Left renal cortex interstitium (tissue), 4 donors: ENCODE measurements at places on chromosomes 11 and 22. TPM values are rescaled to one million over a fixed set of nuclear protein-coding genes. Genes with fewer than 3 reads are reported as not detected.
A peak's percentile ranks its signal among the peaks of the same experiment; 100 is the strongest.

- DNase-seq, result no peak
Measured at GRCh38 chr11:34308049-34308912, 49.5 kb downstream of the ABTB2 start.

- no peak for DNase-seq
Measured at GRCh38 chr11:22749536-22749935, 80.1 kb downstream of the SVIP start.

DNA sequence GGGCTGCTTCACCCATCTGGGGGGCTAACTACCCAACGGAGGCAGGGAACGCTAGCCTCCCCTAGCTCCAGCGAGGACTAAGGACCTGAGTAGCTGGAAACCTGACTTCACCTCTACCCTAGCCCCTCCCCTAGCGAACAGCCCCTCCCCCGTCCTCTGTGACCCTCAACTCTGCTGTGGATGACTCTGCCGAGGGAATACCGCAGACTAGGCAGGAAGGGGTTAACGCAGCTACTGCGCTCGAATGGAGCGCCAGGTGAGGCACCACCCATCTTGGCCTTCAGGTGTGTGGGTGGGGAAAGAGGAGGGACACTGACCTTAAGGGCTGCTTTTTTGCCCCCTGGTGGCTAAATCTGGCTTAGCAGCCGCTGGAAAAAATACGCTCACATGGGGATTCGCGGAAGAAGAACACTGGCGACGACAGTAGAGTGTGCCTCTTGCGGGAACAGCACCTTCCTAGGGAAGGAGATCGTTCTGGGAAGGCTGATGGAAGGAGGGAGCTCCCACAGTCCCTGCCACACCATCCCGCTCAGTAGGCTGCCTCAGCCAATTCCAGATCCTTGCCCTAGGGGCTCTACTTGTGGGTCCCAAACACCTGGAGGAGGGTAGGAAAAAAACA is 4.5 kb upstream of the BCL9L start:
- DNase-seq, result no peak

- no peak for DNase-seq
Measured at GRCh38 chr11:131888230-131888855, 517.9 kb downstream of the NTM start.

- peak; percentile 33 for DNase-seq
Measured at GRCh38 chr11:99069856-99070444, 49.2 kb downstream of the CNTN5 start.

DNA sequence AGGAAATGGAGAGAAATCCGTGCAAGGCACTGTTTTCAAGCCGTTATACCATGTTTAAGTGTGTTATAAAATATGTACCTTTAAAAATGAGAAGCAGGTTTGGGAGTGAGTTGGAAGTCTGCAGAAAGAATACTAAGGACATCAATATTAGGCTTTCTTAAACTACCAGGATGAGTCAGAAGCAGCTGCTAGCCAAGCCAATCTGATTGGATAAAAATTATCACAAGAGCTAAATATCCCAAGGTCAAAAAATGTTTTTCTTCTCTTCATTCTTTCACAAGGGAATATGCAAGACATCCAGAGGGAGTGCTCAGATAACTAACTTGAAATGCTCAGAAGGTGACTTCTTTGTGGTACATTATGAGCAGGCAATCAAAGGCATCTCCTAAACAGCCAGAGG is 19.3 kb upstream of the CKAP5 start:
- no peak for DNase-seq

DNA sequence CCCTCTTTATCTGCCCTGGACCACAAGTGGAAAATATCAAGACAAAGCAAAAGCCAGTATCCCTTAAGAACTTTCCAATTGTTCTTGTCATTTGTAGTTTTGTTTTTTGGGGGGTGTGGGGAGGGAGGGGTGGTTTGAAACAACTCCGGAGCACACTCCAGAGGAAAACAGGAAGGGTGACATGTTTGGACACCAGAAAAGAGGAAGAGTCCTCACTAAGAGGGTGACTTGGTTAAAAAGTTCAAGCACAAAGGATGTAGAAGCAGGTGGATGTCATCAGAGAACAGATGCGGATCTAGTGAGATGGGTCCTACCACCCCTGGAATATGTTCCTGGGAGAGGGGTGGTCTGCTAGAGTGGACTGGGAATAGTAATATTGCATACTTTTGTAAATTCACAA is 25.8 kb downstream of the ADAMTS8 start:
- DNase-seq, result no peak

DNA sequence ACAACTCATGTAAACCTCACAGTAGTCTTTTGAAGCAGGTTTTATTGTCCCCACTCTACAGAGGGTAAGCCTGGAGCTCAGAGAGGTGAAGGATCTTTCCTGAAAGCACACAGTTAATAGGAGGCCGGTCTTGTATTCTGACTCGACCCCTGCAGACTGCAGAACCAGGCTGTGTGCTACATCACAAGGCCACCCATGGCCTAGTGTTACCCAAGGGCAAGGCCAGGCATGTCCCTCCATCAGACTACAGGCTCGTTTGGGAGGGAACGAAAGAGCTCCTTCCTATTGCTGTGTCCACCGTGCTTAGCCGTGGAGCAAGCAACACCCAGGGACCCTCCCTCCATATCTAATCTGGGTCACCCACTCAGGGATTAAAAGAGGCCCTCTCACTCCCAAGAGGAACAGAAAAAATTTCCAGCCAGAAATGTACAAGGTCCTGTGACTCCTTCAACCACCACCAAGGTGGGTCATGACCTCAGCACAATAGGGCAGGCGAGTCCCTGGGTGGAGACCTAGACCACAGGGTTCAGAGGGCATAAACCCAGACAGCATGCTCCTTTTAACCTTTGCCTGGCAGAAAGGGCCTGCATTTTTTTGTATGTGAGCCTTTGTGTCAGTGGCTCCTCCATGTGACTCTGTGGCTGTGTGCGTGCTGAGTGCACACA is 6.3 kb upstream of the SMIM35 start:
- DNase-seq, result no peak

GRCh38 chr11:18310800-18311340 is 11.1 kb downstream of the HPS5 start:
- no peak for DNase-seq

- no peak for DNase-seq
Measured at GRCh38 chr11:7347611-7348431, 96.1 kb downstream of the SYT9 start.

- no peak for DNase-seq
Measured at GRCh38 chr11:66112601-66113499, 42.8 kb downstream of the PACS1 start.

- DNase-seq, result no peak
Measured at GRCh38 chr11:60764879-60765278, 8.2 kb downstream of the MS4A15 start.

DNA sequence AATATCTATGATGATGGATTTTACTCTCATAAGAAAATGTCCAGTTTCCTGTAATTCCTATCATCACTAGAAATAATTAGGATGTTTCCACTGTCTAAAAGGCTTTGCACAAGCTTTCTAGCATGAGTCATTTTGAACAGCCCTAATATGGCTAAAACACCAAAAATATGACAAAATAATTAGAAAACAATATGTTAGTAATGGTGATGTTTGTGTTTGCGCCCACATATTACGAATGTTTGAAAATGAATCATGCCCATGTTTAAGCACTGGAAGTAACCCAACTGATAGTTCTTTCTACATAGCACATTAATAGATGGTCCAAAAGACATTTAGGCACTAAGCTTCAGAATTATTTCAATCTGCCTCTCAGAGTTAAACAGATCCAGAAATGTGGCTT is 96.0 kb downstream of the TRPC6 start:
- DNase-seq, result no peak

DNA sequence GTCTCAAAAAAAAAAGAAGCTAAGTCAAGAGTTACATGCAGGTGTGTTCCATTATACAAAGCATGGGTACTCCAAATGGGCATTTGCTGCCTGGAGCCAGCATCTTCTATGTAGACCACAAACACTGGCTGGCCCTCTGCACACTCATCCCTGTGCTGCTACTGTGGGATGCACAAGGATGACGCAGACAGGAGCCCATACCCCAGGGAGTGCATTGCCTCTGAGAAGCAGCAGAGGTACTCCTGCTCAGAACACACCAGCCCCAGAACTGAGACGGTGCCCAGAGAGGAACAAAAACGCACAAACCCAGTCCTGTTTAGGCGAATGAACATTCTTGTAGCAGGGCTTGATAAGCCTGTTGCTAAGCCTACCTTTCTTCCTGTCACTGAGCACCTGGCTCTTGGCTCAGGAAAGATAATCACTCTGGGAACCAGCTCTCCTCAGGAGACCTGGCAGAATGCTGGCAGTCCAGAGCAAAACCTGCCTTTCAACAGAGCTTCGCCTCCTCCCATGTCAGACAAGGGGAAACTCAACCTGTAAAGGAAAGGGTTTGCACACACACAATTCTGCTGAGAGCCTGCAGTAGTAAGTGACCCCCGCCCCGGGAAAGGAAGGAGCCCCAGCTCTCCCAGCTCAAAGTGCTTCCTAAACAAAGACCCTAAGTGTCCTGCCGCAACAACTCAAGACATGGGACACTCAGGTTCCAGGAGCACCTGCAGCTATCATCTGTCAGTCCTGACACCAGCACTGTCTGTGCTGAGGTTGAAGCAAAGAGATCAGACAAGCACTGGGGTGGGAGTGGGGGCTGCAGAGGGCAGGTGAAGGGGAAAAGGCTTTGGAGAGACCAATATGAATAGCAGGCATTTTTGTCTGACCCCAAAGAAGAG is 145.7 kb downstream of the TENM4 start:
- DNase-seq, result peak; percentile 23

DNA sequence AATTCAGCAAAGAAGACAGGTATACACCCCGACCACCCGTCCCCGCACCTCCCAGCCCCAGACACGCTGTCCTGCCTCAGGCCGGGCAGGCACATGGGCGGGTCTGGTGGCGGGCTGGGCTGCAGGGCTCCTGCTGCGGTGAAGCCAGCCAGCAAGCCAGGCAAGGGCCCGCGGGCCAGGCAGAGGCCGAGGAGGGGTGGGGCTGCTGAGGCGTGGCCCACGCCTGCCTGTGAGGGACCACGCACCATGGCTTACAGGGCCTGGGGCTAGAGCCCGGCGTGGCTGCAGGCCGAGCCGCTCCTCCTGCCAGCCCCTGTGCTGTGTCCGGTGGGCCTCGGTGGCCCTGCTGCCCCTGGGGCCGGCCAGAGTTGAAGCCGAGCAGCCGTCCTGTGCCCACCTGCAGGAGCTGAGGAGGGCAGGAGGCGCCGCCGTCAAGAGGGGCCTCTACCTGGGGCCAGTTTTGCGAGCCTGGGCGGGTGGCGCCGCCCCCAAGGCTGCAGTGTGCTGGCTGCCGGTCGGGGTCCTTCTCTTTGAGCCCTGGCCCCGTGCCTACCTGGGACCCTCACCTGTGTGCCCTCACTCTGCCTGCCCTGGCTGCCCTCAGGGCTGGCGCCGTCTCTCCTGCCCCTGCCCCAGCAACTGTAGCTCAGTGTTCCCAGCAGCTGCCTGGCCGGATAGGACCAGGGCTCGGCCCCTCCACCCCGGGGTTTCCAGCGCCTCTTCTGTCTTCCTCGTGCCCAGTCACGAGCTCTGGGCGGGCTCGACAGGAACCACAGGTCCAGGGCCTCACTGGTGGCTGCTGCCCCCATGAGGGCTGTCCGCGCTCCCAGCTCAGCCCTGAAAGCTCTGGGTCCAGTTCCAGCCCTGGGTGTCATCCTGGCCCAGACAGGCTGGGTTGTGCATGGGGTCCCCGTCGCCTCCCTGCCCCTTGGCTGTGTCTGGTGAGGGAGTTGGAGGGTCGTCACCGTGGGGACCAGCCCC is 38.4 kb downstream of the MOB2 start:
- DNase-seq, result no peak

DNA sequence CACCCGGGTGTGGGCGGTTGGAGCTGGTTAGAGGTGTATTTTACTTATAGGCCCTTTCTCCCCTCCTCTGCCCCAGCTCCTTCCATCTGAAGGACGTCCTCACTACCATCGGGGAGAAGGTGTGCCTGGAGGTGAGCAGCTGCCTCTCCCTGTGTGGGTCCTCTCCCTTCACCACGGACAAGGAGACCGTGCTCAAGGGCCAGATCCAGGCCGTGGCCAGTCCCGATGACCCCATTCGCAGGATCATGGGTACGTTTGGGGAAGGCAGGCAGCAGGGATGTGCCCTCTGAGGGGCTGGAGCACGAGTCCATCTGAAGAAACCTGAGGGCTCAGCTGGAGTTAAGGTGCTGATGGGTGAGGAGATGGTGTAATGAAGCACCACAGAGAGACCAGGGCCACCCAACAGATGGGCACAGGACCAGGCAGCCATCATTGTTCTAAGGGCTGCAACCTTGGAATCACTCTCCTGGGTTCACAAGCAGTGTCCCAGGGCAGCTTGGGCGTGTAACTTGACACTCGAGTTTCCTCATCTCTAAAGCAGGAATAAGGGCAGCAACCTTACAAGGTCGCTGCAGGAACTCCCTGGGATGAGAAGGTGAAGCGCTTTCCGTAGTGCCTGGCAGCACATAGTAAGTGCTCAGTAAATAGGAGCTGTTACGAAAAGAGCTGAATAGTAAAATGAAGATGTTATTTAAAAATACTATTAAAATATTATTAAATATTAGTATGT is 29.4 kb downstream of the TCP11L1 start:
- no peak for DNase-seq

GRCh38 chr11:17568944-17569343 is 21.9 kb downstream of the OTOG start:
- no peak for DNase-seq

DNA sequence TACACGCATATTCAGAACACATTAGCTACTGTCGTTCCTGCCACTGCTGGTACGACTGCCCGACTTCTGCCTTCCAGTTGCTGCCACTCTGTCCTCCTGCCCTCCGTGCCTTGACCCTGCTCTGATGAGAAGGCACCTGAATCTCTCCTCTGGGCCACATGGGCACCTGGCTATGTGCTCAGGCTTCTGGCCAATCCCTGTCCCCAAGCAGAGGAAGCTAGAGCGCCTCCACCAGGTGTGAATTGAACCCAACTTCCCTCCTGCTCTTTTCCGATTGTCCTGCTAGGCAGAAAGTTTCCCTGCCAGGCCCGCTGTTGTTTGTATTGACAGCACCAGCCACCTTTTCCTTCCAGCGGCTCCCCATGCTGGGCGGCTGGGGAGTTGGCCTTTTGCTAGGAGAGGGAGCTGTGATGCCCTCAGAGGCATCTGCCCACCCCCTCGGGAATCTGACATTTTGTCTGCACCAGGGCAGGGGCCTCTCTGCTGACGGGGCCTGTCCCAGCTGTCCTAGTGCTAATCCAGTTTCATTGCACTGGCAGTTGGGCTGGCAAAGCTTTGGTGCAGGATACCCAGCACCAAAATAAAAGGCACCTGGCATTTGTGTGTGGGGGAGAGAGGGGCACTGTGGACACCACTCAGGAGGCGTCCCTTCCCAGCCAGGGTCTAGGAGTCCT is 118.0 kb downstream of the GRIK4 start:
- no peak for DNase-seq

- peak; percentile 79 for DNase-seq
Measured at GRCh38 chr11:72821920-72822799, 7.9 kb downstream of the ATG16L2 start.

DNA sequence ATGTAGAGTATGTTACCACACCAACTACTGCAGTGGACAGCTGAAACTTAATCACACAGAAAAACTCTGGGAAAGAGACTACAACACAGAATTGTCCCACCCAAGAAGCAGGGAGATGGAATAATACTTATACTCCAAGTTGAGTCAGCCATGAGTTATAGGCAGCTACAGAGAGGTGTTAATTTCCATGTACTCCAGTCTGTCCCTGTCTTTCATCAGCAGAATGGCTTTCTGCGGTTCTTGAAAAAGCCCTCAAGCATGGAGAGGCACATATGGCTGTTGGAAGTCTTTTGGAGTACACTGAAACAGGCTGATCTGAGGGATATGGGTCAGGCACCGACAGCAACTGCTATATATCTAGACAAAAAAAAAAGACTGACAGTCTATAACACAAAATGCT is 219.5 kb downstream of the DLG2 start:
- no peak for DNase-seq

SLC7A4 gene
- polyA plus RNA-seq, result 1.8 TPM

RTN4R gene
- 10.4 TPM for polyA plus RNA-seq

MPPED1 gene
- polyA plus RNA-seq, result 0.79 TPM
